ENCODE measurements at places on chromosomes 7 and 10.

DNA sequence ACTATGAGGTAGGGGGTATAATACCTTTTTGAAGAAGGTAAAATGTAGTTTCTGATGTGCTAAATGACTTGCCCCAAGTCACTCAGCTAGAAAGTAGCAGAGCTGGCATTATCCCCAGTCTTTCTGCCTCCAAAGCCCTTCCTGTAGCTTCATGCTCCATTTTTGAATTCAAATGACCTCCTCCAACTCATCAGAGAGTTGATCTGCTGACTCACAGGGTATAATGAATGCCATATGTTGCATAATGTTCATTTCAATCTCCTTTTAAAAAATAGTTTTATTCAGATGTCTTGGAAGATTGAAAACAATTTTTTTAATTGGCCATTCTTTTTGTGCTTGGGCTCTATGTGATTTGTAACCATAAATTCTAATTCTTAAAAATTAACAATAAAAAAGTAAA is 272.8 kb upstream of the IMMP2L start:
- DNase-seq: no peak

DNA sequence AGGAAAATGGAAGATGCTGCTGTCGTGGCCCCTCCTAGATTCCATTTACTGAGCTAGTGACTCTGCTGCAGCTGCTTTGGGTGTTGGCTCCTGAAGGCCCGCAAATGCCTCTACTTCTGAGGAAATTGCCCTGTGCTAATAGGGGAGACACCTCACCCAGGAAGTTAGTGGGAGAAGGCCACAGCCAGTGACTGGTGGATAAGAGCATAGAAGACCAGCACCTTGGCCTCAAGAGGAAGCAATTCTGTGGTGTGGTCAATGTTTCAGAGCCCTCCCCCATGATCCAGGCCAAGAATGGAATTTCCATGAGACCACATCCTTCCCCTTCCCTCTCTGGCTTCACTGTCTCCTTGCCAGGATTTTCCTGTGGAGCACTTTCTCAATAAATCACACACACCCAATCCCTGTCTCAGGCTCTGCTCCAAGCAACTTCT is 25.0 kb upstream of the FZD1 start:
- DNase-seq: no peak

DNA sequence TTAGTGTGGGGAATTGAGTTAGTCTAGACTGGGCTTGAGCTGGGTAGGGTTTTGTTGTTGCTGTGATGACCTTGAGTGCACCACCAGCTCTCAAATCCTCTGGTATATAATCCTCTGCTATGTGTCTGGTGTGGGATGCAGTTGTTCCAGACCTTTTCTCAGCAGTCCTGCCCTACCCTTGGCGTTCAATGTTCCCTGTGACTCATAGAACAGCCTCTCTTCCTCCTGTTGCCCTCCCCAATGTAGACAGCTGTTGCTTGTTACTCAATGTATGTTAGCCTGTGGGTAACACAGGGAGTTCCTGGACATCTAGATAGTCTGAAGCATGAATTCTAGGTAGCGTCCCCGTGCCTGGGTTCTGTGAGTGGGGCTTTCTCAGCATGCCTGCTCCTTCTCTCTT is 19.8 kb downstream of the ACBD7 start:
- no peak for DNase-seq

GRCh38 chr7:47039904-47040303 is 542.0 kb downstream of the TNS3 start:
- no peak for DNase-seq

GRCh38 chr10:112716076-112716475 is 234.0 kb upstream of the TCF7L2 start:
- no peak for DNase-seq

DNA sequence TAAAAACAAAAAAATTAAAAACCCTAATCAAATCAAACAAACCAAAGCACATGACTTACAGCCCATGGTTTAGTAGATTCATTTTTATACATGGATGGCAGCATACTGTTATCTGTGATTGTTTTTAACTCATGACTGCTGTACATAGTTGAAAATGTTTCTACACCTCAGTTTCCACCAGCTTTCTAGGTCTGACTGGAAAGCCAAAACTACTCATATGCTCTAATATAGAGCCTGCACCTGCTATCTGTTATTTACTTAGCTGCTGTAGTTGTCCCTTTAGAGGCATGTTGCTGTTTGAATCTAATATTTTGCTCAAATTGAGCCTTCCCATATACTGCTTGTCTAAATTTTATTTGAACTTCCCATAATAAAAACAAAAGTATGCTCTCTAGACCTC is 289.9 kb upstream of the LRRN3 start:
- no peak for DNase-seq

DNA sequence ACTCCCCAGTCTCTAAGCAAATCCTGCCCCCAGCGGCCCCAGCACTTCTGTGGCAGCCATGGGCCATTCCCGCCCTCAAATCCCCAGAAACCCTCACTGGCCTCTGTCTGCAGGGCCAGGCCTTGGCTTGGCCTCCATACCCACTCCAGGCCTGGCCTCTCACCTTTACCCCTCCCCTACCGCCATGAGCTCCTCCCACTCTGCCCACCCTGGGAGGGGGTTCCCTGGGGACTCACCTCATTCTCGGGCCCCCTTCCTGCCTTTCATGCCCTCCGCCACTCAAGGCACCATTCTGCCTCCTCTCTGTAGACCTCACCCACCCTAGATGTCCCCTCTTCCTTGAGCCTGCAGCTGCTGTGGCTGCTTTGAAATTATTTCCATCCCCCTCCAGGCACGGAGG is 41.0 kb downstream of the PRF1 start:
- no peak for DNase-seq

DNA sequence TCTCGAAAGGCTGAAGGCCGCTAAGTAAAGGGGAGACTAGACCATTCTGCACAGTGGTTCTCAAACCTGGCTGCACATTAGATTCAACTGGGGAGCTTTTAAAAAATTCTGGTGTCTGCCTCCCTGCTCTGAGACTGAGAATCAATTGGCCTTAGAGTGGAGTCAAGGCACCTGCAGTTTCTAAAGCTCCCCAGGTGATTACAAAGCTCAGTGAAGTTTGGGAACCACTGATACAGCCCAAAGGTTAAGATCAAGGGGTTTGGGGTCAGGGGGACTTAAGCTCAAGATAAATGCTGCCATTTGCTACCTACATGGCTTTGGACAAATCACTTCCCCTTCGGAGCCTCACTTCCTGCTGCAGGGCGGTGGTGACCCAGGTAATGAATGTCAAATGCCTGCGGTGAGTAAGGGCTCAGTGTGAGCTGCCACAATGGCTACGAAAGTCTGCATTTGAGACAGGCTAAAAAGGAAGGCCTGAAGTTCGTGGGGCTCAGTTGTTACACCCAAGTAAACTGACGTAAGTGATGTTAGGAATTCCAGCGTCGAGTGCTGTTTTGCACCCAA is 72.3 kb downstream of the TLL2 start:
- no peak for DNase-seq

DNA sequence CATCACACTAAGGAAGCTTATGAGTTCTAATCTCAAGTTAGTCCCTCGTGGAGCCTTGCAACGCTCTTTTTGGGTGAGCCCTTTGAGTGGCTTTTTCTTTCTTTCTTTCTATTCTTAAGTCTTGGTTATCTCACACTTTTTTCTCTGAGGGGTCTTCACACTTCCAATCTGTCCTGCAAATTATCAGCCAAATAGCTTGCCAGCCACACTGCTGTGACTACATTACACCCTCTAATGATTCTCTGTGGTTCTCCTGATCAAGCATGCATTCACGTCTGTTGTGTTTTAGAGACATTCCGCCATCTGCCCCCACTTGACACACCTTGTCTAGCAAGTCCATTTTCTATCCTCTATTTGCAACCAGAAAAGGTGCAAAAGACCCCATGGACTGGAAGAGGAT is 340.2 kb downstream of the THSD7A start:
- no peak for DNase-seq

DNA sequence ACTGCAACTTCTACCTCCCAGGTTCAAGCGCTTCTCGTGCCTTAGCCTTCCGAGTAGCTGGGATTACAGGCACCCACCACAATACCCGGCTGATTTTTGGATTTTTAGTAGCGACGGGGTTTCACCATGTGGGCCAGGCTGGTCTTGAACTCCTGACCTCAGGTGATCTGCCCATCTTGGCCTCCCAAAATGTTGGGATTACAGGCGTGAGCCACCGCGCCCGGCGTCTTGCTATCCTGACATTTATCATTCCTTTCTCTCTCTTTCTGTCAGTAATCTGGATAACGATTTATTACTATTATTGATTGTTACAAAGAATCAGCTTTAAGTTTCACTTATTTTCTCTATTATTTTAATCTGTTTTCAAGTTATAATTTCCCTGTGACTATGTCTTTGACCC is 548.4 kb downstream of the CNTNAP2 start:
- DNase-seq: no peak

- no peak for DNase-seq
Measured at GRCh38 chr7:121730869-121731268, 142.1 kb upstream of the PTPRZ1 start.

GRCh38 chr7:80699721-80700256 is 61.3 kb downstream of the CD36 start:
- no peak for DNase-seq

- no peak for DNase-seq
Measured at GRCh38 chr7:147079921-147080420, 963.4 kb downstream of the CNTNAP2 start.

DNA sequence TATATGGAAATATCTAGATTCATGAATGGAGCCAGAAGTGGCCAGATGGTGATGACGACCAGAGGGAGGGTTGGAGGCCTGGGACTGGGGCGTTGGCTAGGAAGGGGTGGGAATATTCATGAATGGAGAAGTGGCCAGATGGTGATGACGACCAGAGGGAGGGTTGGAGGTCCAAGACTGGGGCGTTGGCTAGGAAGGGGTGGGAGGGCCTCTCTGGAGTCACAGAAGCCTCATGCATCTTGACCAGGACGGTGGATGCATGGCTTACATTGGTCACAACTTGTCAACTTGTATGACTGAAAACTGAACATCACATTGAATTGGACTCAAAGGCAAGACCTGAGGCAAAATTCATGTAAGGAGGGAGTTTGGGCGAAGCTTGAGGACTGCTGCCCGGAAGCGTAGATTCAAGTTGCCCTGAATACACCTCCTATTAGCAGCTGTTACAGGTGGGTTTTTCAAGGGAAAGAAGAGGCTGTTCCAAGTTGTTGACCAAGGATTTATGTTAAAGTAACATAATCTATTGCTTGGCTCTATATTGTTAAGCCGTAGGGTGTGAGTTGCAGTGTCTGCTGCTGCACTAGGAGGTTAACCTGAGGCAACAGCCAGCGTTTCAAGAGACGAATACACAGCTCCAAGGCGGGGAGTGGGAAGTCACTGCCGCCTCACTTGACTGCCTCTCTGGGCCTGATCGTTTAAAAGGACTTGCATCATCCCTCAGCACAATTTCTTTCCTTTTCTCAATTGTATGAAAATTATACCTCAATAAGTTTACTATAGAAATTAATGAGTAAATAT is 55.1 kb upstream of the FAM20C start:
- no peak for DNase-seq

GRCh38 chr7:46954181-46954580 is 627.7 kb downstream of the TNS3 start:
- DNase-seq: no peak

- no peak for DNase-seq
Measured at GRCh38 chr7:151695951-151696541, 176.4 kb upstream of the RHEB start.

GRCh38 chr7:55463686-55464262 is 98.6 kb downstream of the LANCL2 start:
- DNase-seq: no peak

DNA sequence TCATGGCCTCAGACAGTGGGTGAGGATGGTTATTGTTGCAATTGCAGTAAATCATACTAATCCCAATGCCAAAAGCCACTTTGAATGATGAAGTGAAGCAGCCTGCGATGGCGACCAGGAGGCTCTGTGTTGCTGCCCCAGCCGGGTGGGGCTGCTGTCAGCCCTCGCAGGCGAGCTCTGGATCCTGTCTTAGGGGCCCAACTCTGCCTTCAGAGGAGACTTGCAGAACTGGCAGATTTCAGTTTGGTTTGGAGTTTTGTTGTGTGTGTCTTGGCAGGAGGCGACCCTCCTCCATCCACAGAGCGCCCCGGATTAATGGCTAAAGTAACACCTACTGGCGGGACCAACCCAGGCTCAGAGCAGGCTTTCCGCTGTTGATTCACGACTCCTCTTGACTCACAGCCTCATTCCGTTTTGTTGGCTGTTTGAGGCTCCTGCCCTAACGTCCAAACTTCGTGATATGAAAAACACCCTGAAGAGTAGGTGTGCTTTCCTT is 67.9 kb upstream of the BMPER start:
- no peak for DNase-seq

Measured in cortex of kidney (tissue), 1 donor.